ENCODE measurements at places on chromosomes 12 and 14.

DNA sequence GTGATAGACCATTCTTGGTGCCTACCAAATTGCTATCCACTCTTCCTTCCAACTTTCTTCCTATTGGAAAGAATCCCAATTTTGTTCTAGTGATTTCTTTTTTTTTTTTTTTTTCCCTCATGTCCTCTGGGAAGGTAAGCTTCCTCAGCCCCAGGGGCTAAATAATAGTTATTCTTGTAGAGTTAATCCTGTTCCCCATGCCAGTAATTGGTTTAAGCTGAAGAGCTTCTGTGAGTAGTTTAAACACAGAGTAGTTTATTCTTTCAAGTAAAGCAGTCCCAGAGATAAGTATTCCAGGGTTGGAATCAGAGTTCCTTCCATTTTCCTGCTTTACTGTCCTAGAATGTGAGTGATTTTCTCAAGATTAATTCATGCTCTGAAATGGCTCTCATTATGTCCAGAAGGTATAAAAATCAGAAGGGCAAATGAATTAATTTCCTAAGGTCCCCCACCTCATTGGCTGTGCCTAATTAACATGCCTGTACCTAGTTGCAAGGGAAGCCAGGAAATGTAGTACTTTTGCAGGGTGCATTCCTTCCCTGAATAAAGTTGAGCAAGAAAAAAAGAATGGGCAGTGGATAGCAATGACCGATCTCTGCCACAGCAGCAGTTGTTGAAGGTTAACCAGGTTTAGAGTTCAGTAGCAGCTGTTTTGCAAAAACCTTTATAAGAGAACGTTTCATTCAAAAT is 97.8 kb downstream of the PLEKHA5 start:
- no peak for DNase-seq

GRCh38 chr14:62185078-62185477 is 422.9 kb downstream of the SNAPC1 start:
- DNase-seq: no peak

- DNase-seq: no peak
Measured at GRCh38 chr14:20607617-20608016, 16.4 kb upstream of the RNASE12 start.

DNA sequence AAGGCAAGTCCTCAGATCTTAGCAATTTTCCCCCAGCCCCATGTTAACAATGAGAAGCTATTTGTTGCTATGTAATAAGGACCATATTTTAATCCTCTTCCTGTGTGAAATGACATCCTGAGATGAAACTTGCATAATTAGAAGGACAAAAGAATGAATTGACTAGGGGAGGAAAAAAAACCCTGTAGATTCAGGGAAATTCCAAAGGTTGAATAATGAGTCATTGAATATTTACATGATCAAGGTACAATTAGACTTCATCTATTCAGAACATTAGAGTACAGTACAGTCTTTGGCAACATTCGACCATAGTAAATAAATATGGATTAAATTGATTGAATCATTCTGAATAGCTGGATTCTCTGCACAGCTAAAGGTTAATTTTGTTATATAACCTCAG is 9.4 kb downstream of the MYBPC1 start:
- DNase-seq: no peak

DNA sequence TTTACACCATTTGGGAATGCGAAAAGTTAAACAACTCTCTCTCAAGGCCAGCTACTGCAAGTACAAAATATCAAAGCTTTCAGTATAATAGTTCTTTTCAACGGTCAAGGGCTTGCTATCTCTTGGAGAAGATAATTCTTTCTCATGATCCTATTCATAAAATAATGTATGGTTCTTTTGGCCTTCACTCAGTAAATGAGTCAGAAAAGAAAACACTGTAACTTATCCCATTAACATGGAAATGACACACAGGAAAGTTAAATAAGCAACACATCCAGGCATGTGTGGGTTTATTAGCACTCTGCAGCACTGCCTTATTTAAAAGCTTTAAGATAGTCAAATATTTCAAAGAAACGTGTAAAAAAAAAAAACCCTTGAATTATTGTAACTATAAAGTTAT is 36.9 kb downstream of the ZFC3H1 start:
- no peak for DNase-seq

Data from AG08395 (cell line).